NCI-H1092 (cell line): ENCODE measurements at places on chromosomes 13 and 19.

DNA sequence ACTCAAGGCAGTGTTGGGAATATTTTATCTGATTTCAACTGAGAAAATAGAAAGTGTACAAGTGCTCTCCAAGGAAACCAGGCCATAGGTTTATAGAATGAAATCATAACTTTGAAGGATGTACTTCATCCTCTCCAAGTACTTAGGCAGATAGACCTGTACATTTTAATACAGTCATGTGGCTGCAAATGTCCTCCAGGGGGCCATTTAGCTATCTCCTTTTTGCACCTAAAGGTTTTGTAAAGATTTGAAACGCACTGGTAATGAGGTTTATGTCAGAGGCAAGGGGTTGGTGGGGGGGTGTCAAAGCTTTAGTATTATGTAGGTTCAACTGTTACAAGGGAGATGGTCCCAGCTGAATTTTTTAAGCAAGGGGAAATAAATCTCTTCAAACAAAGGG is 364.4 kb downstream of the DCT start:
- no peak for DNase-seq

GRCh38 chr13:110349239-110349638 is 42.2 kb downstream of the COL4A2 start:
- DNase-seq = no peak

GRCh38 chr13:33483471-33483870 is 197.9 kb upstream of the STARD13 start:
- DNase-seq = no peak

GRCh38 chr13:45015300-45015699 is 26.0 kb downstream of the GPALPP1 start:
- DNase-seq = no peak

- DNase-seq = no peak
These were observed 3.8 kb downstream of the BST2 start for GRCh38 chr19:17401628-17402027.
